ENCODE measurements at places on chromosomes 7 and 10. TPM values are rescaled to one million over a fixed set of nuclear protein-coding genes. Genes with fewer than 3 reads are reported as not detected.

- DNase-seq: no peak
These were observed 325.1 kb upstream of the PLXDC2 start for GRCh38 chr10:19491166-19491565.

GRCh38 chr7:104137971-104138370, 69.8 kb downstream of the ORC5 start:
- DNase-seq: no peak

- DNase-seq: no peak
These were observed 1.8 kb downstream of the RP9 start for GRCh38 chr7:33107136-33108066.

DNA sequence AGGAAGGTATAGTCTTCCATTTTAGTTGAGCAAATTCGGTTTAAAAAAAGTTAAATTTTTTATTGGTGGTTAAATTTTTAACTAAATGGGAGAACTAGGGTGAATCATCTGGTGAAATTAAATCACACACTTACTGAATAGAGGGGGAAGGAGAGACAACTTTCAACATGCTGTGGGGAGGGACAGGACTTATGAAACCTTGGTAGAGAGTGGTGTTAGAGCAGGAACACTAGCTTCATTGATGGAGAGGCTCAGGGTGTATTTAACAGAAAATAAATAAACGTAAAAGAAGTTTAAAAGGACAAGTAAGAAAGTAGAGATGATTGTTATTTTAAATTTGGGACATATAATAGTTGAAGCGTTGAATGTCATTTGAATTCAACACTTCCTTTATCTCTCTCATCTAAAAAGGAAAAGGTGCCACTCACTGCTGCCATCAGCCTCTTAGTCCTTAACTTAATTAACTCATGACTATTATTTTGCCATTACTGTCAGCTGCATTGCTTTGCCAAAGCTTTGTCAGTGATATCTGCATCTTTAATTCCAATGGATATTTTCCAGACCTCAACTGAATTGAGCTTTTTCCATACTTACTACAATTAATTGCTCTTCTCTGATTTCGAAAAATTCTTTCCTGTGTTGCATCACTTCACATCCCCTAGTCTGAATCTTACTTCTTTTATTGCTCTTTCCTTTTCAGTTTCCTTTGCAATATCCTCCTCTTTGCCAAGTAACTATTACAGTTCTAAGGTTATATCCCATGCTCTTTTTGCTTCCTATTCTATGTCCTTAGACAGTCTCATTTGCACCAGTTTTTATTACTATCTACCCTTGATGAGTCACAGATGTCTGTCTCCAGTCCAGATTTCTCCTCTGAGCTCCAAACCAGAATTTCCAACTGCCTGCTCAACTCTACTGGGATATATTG, 71.7 kb downstream of the GNAT3 start:
- no peak for DNase-seq

DNA sequence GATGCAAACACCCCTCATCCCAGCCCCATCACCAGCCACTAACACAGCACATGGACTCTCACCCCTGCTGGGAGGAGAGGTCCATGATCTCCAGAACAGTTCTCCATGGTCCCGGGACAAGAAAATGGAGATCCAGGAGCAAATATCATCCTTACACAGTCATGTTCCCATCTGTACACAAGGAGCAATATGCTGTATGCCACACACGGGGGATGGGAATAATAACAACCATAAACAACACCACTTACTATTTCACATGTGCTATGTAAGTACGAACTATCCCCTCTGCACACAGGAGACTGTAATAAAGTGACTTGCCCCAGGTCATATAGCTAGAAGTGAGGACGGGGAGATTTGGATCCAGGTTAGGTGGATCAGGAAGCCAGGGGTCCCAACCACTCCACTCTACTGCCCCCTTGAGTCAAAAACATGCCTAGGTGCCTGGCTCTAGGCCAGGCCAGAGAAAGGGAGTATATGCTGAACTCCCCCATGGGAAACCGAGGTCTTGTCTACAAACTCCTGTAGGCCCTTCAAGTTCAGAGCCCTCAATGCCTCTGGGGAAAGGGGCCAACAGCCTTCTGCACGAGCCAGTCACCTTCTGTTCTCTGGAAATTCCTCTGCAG, 34.1 kb downstream of the LRRC20 start:
- DNase-seq: no peak

- no peak for DNase-seq
These were observed 181.5 kb downstream of the TRIL start for GRCh38 chr7:28776463-28777157.

GRCh38 chr7:150313367-150313809, 9.8 kb upstream of the LRRC61 start:
- no peak for DNase-seq

- DNase-seq: no peak
These were observed 324.1 kb downstream of the LRMDA start for GRCh38 chr10:75755528-75755927.

GRCh38 chr10:110837418-110838171, 34.1 kb upstream of the PDCD4 start:
- DNase-seq: no peak

- DNase-seq: no peak
These were observed 147.5 kb downstream of the RTKN2 start for GRCh38 chr10:62121187-62121530.

DNA sequence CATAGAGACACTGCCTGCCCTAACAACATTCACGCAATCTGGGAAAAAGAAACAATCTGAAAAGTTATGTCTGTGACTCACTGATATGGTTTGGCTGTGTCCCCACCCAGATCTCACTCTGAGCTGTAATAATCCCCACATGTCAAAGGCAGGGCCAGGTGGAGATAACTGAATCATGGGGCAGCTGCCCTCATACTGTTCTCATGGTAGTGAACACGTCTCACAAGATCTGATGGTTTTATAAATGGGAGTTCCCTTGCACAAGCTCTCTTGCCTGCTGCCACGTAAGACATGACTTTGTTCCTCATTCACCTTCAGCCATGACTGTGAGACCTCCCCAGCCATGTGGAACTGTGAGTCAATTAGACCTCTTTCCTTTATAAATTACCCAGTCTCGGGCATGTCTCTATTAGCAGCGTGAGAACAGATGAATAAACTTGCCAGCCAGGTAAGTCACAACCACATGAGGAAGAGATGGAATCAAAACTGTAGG, 341.5 kb upstream of the AOAH start:
- DNase-seq: no peak

GRCh38 chr7:76142861-76143260, 58.8 kb upstream of the SRRM3 start:
- no peak for DNase-seq

DNA sequence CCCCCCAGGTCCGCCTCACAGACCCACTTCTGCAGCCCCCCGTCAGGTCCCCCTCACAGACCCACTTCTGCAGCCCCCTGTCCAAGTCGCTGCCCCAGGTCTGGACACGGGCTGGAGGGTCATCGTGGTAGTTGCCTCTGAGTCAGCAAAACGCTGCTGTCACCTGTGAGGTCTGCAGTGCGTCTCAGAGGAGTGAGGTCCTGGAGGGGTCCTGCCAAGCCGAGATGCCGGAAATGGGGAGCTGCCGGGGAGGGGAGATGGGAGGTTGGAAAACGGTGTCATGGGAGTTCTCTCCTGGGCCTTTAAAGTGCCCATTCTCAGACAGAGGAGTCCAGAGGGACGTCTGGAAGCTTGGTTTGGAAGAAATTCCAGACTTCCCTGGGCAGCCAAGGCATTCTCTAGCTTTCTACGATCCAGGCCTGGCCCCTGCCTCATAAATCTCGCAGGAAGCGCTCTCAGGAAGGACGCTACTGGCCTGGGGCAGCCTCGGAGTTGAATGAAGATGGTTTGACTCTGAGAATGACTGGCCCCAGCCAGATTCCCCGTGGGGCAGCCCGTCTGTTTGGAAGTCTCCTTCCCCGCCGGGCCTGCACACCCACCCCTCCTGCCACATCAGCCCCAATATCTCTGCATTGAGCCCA, 38.7 kb downstream of the CALML3 start:
- DNase-seq: peak; percentile 39

CAMK2B gene
- 81.4 TPM for total RNA-seq

CC2D2B gene
- 0.09 TPM for total RNA-seq

PAX4 gene
- not detected for total RNA-seq

ADIRF gene
- 19.1 TPM for total RNA-seq

PTPN20 gene
- total RNA-seq: 3.8 TPM

FLNC gene
- 6,311 TPM for total RNA-seq

SH3PXD2A gene
- 20.3 TPM for total RNA-seq

EN2 gene
- 0.73 TPM for total RNA-seq

NSUN5 gene
- total RNA-seq: 34.0 TPM

ANKRD22 gene
- not detected for total RNA-seq

CPA2 gene
- total RNA-seq: not detected

PNLIPRP2 gene
- 0.91 TPM for total RNA-seq

BAIAP2L1 gene
- total RNA-seq: 3.0 TPM

SLC18A3 gene
- not detected for total RNA-seq

RAPGEF5 gene
- total RNA-seq: 10.8 TPM

TFPI2 gene
- 7.5 TPM for total RNA-seq

TMEM270 gene
- not detected for total RNA-seq

DGKI gene
- total RNA-seq: 0.56 TPM

PDE1C gene
- total RNA-seq: 0.93 TPM
